ENCODE measurements at places on chromosomes 7 and 10.

DNA sequence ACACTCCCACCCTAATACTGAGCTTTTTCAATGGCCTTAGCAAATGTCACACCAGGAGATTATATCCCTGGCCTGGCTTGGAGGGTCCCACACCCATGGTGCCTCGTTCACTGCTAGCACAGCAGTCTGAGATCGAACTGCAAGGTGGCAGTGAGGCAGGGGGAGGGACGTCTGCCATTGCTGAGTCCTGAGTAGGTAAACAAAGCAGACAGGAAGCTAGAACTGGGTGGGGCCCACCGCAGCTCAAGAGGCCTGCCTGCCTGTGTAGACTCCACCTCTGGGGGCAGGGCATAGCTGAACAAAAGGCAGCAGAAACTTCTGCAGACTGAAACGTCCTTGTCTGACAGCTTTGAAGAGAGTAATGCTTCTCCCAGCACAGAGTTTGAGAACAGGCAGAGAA, 338.9 kb upstream of the MBL2 start:
- H3K4me3 ChIP-seq, result no peak overlapping the region
- H3K27me3 ChIP-seq, result no peaks in the 10 kb centered on the region
- DNase-seq, result no peak
- H3K27ac ChIP-seq, result no peak overlapping the region
- no peaks in the 10 kb centered on the region for H3K4me1 ChIP-seq

GRCh38 chr7:45506059-45506458, 68.1 kb upstream of the ADCY1 start:
- H3K36me3 ChIP-seq, result no peaks in the 10 kb centered on the region
- H3K4me1 ChIP-seq, result no peaks in the 10 kb centered on the region
- H3K4me3 ChIP-seq, result no peak overlapping the region

- DNase-seq, result no peak
- H3K36me3 ChIP-seq, result no peaks in the 10 kb centered on the region
- no peak overlapping the region for H3K27ac ChIP-seq
- H3K4me1 ChIP-seq, result peaks cover 4% of the 10 kb centered on the region
- no peaks in the 10 kb centered on the region for H3K27me3 ChIP-seq
These were observed 12.5 kb downstream of the HABP2 start for GRCh38 chr10:113565364-113565763.

DNA sequence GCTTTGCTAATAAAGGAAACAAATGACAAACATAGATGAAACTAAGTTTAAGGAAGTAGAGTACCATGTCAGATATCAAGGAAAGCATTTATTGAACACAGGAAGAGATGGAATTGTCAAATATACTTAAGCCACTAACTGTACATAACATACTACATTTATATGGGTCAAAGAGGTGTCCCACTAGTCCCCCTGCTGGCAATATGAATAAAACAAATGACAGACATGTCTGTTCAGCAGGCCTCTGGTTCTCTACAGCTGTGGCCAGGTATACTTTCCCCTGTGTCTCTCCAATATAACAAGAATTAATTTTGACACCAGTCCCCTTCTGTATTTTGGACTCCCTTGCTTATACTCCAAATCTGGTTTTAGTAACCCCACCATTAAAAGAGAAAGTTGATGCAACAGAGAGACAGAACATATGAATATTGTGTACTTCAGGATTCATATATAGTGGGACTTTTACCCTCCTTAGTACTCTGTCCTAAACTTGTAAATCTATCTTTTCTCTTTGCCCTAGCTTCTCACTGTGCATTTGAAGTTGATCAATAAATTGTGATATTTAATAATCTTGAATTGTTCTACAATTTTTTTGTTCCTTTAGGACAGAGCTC, 42.9 kb downstream of the CD36 start:
- no peaks in the 10 kb centered on the region for H3K36me3 ChIP-seq

- H3K4me3 ChIP-seq, result no peak overlapping the region
- no peak overlapping the region for H3K27ac ChIP-seq
- no peaks in the 10 kb centered on the region for H3K27me3 ChIP-seq
- DNase-seq, result no peak
- H3K36me3 ChIP-seq, result no peaks in the 10 kb centered on the region
These were observed 129.6 kb downstream of the PRPF18 start for GRCh38 chr10:13716081-13717071.

All from activated naive CD8-positive, alpha-beta T cell treated with anti-CD3 and anti-CD28 coated beads, Interleukin-2, amount 50 U/mL, for 24 hours (primary cell).